ENCODE measurements at places on chromosomes 12 and 14.

- no peak for DNase-seq
Measured at GRCh38 chr12:2013527-2014223, 9.4 kb upstream of the DCP1B start.

- DNase-seq: no peak
Measured at GRCh38 chr14:29953501-29953900, 25.9 kb upstream of the PRKD1 start.

DNA sequence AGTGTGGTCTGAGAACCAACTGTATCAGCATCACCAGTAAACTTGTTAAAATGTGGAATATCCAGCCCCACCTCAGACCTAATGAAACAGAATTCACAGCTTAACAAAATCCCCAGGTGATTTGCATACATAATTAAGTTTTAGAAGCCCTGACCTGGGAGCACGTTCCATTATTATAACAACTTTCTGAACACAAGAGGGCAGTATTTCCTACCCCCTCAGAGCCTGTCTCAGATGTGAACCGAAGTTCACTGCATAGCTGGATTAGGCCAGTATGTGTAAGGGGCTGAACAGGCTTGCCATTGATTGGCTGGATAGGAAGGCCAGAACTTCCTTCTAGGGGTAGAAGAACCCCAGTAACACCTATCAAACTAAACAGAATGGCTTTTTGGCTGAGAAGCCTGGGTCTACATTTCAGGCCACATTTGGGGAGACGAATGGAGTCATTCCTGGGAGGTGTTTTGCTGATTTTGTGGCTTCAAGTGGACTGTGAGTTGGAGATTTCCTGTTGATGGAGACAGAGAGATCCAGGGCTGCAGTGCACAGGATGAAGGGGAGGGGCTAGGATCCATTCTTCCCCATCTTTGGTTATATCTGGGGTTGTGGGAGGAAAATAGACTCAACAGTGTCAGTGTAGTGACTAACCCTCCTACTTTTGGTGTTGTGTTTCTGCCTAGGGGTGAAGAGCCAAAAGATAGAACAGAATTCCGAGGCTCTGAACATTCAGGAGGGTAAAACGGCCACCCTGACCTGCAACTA is 94.7 kb upstream of the OR4E1 start:
- peak; percentile 46 for DNase-seq

DNA sequence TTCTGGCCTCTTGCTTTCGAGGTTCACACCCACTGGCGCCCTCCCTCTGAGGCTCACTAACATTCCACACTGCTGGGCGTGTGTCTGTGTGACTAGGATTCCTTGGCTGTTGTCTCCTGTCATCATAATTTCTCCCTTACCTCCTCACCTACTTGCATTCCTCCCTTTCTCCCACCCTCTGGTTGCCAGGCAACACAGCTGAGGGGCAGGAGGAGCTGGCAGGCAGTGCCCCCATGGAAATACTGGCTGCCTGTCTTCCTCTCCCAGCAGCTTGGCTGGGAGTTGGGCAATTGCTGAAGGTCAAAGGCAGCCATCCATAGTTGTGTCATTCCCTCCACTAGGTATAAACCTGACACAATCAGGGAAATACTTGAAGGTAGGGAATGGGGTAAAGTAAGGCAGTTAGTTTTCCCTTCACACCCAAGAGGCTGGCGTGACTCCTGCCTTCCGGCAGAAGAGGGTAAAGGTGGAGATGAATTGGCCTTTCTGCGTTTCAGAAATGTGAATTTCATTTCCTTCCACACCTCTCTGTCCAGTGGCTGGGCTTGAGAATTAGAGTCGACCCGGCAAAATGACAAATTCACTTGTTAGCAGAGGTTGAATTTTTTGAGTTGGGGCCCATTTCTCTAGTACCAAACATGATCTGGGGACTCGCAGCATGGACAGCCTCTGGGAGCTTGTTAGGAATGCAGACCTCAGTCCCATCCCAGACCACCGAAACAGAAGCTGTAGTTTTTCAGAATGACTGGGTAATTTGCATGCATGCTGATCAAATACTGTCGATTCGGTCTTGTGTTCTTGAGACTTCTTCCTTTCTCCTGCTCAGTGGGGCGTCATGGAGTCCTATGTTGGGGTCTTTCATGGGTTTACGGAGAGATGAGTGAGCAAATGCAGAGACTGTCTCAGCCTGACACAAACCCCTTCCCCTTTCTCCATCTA is 24.3 kb upstream of the EMP1 start:
- no peak for DNase-seq

DNA sequence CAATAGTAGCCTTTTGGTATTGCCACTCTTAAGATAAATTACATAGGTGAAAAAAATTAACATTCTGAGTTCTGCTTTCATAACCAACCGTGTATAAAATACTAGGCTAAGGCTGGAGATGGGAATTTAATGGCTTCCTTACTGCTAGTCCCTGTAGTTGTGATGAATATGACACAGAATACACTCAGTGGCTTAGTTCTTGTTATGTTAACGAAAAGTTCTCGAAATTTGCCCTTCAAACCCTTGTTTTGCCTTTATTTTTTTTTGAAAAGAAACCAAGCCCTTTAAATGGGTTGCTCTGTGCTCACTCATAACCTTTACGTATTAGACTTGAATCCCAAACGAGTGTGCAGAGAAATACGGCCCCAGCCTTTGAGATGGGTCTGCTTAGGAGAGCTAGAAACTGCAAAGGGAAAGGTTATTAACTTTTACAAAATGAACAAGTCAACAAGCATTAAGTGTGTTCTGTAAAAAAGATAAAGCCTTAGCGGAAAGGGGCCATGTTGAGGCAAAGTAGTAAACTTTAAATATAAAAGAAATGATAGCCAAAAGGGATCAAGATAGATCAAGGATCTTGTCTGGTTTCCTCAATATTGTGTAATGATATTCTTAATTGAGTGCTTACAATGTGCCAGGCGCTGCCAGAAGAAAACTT is 1.7 kb downstream of the NUDT4 start:
- no peak for DNase-seq

DNA sequence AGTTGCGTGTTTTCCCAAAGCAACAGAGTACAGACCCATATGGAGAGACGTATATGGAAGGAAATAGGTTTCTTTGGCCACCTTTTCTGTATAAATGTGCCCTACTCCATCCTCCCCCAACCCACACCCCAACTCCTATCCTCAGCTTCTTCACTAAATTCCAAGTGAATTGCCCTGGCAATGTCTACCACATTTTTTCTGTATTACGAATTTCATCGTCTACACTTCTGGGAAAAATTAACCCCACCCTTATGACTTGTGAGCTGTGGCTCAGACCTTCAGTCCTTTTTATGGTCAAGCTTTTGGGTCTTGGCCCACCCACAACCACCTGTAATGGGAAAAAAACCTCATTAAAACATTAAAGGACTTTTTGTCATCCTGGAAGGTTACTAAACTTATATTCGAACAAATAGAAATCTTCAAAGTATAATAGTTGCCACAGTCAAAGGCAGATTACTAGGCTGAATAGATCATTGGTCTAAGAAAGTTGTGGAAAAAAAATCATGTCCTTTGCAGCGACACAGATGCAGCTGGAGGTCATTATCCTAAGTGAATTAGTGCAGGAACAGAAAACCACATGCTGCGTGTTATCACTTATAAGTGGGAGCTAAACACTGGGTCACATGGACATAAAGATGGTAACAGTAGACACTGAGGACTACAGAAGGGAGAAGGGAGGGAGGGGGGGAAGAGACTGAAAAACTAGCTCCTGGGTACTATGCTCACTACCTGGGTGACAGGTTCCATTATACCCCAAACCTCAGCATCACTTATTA is 15.7 kb upstream of the NFKBIA start:
- DNase-seq: no peak

DNA sequence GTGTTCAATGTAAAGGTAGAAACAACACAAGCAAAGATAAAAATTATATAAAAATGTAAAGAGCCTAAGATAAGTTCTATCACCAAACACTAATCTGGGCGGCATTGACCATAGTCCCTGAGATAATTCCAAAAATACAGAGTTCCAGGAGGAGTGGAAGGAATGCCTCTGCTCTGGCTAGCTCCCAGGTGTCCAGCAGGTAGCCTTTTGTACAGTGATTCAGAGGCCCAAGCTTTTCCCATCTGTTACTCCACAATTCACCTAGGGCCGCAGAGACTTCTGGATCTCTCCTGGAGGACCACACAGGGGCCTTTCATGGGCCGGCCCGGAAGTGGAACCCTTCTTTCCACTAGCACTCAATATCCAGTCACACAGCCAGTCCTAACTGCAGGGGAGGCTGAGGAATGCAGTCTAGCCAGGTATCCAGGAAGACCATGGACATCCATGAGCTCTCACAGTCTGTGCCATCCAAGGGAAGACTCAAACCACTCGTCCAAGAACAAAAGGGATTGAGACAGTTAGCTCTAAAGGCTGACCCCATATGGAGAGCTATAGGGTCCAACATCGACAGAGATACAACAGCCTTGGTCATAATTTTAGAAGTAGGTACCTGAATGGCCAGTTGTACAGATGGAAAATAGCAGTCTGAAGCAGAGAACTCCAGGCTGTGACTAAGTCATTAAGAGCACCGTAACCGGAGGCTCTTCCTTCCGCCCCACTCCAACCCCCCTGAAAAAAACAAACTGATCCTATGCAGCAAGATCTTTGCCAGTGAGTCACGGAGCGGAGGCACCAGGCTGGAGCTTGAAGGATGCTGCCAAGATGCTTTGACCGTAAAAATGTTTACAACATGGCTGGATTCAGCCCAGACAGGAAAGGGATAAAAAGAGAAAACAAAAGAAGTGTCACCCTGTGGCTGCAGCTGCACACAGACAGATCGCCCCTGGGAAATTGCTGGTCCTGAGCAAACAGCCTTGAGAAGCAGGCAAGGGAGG is 204.8 kb downstream of the NUAK1 start:
- no peak for DNase-seq

DNA sequence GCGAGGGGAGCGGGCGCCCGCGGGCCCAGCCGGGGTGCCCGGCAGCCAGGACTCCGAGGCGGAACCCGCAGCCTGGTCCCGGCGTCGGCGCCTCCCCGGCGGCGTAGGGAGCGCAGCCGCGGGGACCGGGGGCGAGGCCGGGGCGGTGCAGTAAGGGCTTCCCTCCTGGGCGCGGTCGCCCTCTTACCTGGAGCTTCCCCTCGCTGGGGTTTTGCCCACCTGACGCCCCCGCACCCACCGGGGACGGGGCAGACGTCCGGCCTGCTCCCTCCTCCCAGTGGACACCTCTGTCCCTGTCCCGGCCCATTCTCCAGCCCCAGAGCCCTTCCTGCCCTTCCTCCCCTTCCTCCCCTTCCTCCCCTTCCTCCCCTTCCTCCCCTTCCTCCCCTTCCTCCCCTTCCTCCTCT is 413 bp upstream of the TUBA1C start:
- DNase-seq: no peak

- no peak for DNase-seq
Measured at GRCh38 chr14:101224356-101225156, 321.0 kb upstream of the RTL1 start.

- no peak for DNase-seq
Measured at GRCh38 chr12:41467591-41468325, 279.6 kb downstream of the PDZRN4 start.

DNA sequence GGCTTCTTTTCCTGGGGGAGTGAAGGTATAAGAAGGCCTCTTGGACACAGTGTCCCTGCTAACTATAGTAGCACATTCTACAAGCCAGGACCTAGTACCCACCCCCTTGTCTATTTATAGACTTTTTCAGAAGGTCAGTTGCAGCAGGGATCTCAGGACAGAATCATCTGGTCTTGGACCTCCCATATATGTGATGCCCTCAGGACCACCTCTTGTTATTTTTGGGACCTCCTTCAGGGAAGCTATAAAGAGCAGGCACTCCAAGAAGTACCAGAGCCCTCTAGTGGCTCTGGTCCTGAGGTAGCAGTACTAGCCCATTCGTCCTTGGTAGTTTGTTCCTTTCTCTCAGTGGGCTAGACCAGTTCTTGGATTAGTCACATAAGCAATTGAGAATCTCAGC is 4.3 kb downstream of the COQ10A start:
- DNase-seq: no peak

- DNase-seq: no peak
Measured at GRCh38 chr14:85222341-85222740, 307.6 kb upstream of the FLRT2 start.

- DNase-seq: no peak
Measured at GRCh38 chr12:124082687-124083086, 109.7 kb downstream of the ZNF664 start.

DNA sequence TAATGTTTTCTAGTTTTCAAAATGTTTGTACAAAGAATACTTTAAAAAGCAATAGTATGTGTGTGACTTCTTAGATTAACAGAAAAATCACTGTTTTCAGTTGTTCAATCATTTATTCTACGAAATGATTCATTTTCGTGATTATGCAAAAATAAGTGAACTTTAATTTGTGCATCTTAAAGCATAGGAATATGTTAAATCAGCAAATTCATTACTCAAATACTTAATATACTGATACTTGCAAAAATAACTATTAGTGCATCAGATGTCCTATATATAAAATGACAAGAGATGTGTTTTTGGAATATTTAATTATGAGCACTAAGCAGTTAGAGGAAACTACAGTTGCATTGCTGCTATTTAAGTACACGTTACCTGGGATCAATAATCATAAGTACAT is 11.0 kb downstream of the SOX5 start:
- no peak for DNase-seq

GRCh38 chr14:65164068-65164824 is 61.9 kb upstream of the MAX start:
- DNase-seq: peak; percentile 69

GRCh38 chr12:3131129-3131528 is 54.0 kb downstream of the TSPAN9 start:
- DNase-seq: no peak

- DNase-seq: no peak
Measured at GRCh38 chr14:54570631-54571415, 3.9 kb downstream of the SAMD4A start.

DNA sequence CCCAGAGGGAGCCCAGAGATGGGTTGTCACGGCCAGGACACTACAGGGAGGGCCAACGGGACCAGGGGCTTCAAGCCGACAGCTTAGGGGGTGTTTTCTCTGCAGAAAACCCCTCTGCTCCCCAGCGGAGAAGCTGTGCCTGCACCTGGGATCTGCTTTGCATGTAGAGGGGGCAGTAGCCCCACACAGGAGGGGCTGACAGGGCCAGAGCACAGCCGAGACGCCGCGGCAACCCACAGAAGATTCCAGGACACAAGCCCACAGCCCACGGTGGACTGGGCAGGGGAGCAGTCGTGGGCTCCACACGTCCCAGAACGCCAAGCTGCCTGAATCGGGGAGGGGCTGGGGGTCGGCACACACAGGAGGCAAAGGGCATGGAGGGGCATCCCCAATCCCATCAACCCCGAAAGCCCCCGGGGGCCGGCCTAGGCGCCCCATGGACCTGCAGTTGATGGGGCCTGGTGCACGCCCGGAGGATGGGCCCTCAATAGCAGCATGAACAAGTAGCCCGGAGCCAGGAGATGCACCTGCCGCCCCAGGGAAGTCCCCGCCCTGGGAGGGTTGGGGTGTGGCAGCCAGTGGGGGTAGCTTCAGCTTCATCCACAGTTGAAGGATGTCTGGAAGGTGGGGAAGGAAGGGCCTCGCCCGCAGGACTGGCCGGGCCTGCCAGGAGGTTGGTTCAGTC is 30.5 kb upstream of the TMEM179 start:
- DNase-seq: no peak
